ENCODE measurements at places on chromosomes 2 and 18. TPM values are rescaled to one million over a fixed set of nuclear protein-coding genes. Genes with fewer than 3 reads are reported as not detected.

MDH1B gene
- total RNA-seq = 1.2 TPM

GRCh38 chr2:69714024-69714423 is 27.9 kb upstream of the ANXA4 start:
- no peak for DNase-seq

GRCh38 chr2:121686218-121686617 is 37.0 kb upstream of the CLASP1 start:
- no peak for DNase-seq

- DNase-seq = no peak
Measured at GRCh38 chr18:75127143-75128021, 81.6 kb downstream of the PTGR3 start.

ST6GAL2 gene
- total RNA-seq = 0.94 TPM

DNA sequence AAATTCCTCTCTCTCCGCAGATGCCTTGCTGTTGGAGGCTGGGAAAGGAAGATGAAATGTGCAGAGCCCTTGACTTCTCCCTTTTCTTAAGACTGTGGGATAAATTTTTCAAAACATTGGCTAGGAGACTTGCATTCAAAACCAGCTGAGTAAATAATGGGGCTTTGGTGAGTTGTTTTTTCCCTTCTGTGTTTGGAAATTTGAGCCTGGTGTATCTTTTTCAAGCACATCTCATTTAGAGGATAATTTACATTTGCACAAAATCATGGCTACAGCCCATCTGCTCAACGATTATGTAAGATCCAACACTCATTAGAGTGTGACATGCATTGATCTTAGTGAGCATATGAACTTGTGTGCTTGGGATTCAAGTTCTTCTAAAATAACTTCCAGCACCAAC is 112.1 kb upstream of the ATP8B1 start:
- no peak for DNase-seq

GRCh38 chr2:38178119-38178518 is 102.2 kb upstream of the CYP1B1 start:
- no peak for DNase-seq

CHN1 gene
- 3.1 TPM for total RNA-seq

- DNase-seq = no peak
Measured at GRCh38 chr2:238228700-238229099, 11.1 kb downstream of the HES6 start.

- no peak for DNase-seq
Measured at GRCh38 chr2:222033541-222033940, 265.3 kb downstream of the PAX3 start.

GRCh38 chr18:36558234-36558633 is 260.7 kb downstream of the FHOD3 start:
- DNase-seq = no peak

- no peak for DNase-seq
Measured at GRCh38 chr2:43520919-43521318, 74.9 kb downstream of the THADA start.

GRCh38 chr2:28452534-28453081 is 43.3 kb upstream of the PLB1 start:
- DNase-seq = peak; percentile 55

MAL gene
- 190 TPM for total RNA-seq

DNA sequence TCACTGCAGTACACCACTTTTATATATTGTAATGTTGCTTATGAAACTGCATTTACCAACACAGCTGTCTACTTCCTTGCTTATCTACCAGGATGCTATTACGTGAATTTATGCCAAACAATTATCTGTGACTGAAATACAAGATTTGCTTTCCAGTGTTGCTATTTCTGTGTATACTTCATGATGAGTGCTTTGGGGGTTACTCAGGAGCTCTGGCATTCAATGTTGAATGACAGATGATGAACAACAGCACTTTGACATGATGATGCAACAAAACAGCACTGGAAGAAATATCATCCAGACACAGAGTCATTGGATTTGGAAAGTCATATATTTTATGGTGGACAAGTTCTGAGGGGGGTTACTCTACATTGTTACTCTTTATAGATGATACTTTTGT is 125.8 kb downstream of the NETO1 start:
- no peak for DNase-seq

- DNase-seq = no peak
Measured at GRCh38 chr18:24609254-24609653, 148.8 kb downstream of the HRH4 start.

DNA sequence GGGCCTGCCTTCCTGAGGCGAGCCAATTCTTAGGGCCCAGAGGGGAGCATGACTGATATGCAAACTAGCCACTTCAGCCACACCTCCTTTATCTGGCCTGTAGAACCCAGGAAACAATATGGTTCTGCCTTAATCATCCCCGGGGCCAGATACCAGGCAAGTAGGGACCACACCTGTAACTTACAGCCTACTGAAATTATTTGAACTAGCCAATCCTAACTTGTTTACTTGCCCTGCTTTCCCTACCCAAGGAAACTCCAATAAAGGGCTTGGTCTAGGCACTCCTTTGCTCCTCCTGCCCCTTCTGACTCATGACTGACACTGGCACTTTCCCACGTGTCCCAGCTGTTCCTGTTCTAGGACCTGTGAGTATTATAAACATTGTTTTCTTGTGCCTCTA is 57.6 kb downstream of the MYOM1 start:
- DNase-seq = no peak

DNA sequence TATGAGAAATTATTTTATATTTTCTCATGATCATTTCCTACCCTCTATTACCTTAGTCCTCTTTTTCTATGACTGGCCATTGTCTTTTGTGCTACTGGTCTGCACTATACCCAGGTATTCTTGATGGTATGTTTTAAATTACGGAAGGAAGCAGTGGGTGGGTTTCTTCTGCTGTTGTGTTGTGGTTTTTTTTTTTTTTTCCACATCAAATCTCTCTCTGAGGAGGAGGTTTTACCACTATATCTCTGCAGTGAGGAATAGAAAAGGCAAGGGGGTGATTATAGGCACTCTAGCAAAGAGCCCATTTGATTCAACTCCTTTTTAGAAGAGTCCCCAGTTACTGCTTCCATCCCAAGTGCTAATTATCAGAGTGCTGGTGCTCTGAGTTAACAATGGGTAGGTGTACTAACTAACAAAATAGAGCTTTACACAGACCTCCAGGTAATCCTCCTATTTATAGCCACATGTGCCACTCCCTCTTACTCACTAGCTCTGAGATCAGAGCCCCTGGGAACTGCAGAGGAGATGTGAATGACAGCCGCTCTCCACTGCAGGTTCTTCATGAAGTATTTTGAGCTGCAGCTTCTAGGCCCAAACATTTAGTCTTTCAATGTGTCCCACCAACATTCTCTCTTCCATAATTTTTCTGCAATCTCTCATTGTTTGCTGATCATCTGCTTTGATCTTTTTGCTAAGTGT is 301.6 kb upstream of the GULP1 start:
- peak; percentile 65 for DNase-seq

CRYGD gene
- total RNA-seq = not detected

- no peak for DNase-seq
Measured at GRCh38 chr2:204947405-204947804, 402.1 kb downstream of the PARD3B start.

Measured in thymus (tissue), 14 donors.